Urothelium cell line (cell line): ENCODE measurements at places on chromosomes 7 and 10.

- no peak for DNase-seq
Observed at GRCh38 chr7:87318741-87319140, 26.7 kb upstream of the CROT start.

GRCh38 chr10:97861924-97862323 is 12.3 kb downstream of the GOLGA7B start:
- no peak for DNase-seq

DNA sequence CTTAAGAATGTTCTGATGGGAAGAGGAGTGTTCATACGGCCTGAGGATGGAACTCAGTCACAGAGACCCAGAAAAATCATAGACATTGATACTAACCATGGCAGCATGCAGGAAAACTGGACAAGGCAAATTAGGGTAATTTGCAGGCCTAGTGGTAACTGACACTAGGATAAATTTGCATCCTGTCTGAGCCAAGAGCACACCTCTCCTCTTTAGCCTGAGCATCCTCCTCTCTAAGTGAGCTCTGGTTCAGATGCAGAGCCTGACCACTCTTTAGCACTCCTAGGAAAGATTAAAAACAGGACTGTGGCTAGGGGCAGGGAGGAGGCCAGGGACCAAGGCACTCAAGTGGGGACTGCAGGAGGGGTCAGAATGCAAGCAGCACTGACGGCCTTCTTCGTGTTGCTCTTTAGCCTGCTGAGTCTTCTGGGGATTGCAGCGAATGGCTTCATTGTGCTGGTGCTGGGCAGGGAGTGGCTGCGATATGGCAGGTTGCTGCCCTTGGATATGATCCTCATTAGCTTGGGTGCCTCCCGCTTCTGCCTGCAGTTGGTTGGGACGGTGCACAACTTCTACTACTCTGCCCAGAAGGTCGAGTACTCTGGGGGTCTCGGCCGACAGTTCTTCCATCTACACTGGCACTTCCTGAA is at the start of gene TAS2R41:
Gene TAS2R41 (plus strand): TSS at position 373 of the 650 bp plus-strand sequence. CDS start 0 bp downstream, at position 373.
- no peak for DNase-seq

GRCh38 chr10:13865758-13866491 is 279.2 kb downstream of the PRPF18 start:
- DNase-seq: peak; percentile 86

DNA sequence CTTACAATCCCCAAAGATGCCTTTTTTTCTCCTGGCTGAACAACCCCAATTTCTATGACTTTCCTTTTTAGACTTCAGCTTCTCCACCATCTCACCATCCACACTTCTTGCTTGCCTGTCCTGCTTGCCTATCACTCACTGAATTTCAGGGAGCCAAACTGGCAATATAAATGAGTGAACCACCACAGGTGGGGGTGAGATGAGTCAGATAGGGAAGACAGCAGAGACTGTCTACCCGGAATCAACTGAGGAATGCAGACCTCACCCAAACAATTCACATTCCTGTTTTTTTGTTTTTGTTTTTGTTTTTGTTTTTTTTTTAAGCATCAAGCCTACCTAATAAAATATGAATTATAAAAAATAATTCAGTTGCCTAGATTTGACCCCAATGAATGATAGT is 273.8 kb downstream of the NRG3 start:
- peak; percentile 63 for DNase-seq

GRCh38 chr10:111199587-111199986 is 122.8 kb downstream of the ADRA2A start:
- DNase-seq: no peak

- no peak for DNase-seq
Observed at GRCh38 chr7:149620961-149621360, 123.4 kb upstream of the ZNF746 start.

DNA sequence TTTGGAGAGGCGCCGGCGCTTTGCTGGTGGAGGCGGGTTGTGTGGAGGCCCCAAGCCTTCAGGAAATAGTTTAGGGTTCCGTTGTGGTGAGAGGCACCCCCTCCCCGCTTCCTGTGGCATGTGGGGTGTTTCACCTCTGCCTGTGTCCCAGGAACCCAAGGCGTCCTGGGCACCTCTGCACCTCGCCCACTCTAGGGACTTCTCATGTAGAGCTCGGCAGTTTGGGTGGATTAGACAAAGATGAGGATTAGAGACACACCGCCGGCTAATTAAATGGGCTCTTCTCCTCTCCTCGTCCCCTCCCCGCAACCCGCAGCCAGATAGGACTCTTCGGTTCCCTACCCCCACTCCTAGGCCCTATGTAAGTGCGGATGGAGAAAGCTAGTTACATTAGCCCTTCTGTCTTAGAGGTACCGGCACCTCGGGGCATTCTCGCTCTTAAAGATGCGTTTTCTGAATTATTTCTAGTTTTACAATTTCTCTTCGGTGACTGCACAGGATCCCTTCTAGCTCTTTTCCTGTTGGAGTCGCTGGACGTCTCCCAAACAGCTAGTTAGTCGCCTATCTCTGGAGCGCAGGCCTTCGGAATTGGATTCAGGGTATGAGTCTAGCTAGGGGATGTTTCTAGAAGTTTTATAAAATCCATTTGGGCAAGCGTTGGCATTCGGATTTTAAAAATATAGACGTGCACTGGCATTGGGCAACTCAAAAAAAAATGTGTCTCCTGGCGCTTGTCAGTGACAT is 7.8 kb downstream of the PTF1A start:
- DNase-seq: no peak

DNA sequence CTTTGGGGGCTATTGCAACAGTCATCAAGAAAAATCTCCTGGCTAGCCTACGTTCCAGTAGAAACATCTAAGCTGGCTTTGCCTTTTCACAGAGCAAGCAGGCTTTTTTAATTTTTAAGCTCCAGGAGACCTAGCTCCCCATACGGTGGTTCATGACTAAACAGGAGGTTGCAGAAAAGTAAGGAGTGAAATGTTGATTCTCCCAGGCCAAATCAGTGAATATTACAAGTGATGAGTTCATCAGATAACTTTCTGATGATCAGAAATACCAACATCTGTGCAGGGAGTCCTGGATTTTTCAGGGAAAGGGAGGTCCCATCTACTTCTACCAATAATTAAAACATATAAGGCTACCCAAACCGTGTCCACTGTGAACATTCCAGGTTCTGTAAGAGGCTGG is 477.3 kb upstream of the CELF2 start:
- no peak for DNase-seq

DNA sequence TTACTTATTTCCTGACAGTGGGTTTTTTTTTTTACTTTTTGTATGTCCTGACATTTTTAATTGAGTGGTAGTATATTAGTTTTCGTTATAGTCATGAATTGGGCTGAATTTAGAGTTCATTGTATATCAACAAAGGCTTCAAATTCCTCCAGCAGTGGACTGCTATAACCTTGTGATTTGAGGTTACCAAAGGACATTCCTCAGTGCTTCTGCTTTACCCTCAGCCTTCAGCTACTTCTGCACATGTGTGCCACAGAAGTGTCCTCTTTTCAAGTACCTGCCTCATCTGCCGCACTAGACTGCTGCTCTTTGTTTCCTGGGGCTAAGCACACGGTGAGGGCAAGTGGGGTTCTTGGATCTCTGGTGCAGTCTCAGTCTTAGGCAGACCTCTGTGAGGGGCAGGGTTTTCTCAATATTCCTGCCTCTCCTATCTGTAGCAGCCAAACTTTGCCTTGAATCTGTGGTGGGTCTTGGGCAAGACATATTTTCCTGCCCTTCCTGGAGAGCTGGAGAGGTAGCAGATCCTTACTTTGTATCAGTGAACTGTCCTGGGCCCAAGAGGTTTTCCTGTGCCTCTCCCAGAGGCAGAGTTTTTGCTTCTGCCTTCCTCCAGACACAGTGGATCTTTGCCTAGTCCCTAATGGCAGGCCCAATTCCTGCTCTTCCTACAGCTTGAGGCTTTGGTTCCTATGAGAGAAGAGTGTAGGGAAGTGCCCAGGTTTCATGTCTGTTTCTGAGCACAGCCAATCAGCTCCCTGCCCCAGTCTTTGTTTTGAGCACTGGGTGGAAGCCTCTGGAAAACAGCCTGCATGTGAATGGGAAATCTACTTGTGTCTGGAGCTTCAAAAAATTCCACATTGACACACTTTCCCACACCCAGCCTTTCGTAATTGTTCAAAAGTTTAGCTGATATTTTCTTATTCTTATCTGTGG is 39.0 kb upstream of the STRIP2 start:
- DNase-seq: no peak

DNA sequence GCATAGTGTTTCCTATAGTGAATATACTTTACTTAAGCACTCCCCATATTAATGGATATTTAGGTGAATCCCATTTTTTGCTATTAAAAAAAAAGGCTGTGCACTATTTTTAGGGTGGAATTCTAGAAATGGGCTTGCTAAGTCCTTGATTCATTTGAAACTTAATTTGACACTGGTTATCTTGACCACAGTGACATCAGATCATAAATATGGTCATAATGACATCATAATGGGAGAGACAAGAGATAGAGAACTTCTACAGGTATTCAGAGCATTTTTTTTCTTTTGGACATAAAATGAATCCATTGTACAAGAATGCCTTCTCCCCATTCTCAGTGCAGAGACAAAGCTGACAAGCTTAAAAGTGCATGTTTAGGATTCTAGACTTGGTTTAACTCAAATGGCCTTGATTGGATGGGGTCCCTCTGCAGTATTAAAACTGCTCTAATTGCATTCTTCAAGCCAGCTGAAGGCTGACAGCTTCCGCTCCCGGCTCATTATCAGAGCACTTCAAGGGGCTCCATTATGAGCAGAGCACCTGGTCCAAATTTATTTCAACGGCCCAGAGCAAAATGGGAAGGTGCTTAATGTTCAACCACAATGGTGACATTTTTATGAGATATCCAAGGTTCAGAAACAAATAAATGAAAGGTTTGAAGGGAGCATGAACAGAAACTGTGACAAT is 104.8 kb downstream of the JAZF1 start:
- DNase-seq: no peak

DNA sequence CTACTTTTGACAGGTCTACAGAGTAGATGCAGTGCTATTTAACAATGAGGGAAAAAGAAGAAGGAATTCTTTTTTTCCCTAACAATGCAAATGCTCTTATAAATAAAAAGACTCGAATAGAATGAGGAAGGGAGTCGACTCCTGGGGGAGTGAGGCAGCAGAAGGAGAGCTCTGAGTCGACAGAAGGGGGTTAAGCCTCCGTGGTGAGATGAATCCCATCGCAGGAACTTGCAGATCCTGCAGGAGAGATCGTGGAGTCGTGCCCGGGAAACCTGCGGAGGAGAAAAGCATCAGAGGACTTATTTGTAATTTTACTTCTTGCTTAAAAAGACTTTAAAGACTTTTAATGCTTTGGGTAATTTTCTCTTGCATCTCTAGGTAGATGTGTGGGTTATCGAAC is 17.4 kb downstream of the ITIH2 start:
- DNase-seq: no peak

GRCh38 chr7:108331971-108332370 is 124.3 kb downstream of the NRCAM start:
- DNase-seq: no peak

- DNase-seq: peak; percentile 21
Observed at GRCh38 chr7:141754939-141755338, 9.0 kb upstream of the TAS2R3 start.

DNA sequence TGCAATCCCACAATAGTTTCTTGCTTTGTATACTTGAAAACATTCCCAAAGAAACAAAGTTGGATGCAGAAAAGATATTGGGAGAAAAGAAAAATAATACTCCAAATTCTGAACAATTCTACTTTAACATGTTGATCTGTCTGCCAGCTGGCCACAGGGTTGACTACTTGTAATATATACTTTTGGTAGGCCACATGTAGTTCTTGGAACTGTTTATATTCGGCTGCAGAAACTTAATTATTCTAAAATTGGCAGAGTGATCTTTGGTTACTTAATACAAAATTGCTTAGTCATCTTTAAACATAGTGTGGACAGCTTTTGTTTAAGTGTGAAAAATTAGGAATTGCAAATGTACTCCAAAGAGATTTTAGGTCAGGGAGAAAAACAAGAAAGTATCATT is 76.0 kb downstream of the CALD1 start:
- DNase-seq: no peak

- no peak for DNase-seq
Observed at GRCh38 chr7:151993977-151994676, 31.3 kb upstream of the GALNT11 start.

GRCh38 chr7:108590606-108591005 is 20.9 kb downstream of the DNAJB9 start:
- no peak for DNase-seq

DNA sequence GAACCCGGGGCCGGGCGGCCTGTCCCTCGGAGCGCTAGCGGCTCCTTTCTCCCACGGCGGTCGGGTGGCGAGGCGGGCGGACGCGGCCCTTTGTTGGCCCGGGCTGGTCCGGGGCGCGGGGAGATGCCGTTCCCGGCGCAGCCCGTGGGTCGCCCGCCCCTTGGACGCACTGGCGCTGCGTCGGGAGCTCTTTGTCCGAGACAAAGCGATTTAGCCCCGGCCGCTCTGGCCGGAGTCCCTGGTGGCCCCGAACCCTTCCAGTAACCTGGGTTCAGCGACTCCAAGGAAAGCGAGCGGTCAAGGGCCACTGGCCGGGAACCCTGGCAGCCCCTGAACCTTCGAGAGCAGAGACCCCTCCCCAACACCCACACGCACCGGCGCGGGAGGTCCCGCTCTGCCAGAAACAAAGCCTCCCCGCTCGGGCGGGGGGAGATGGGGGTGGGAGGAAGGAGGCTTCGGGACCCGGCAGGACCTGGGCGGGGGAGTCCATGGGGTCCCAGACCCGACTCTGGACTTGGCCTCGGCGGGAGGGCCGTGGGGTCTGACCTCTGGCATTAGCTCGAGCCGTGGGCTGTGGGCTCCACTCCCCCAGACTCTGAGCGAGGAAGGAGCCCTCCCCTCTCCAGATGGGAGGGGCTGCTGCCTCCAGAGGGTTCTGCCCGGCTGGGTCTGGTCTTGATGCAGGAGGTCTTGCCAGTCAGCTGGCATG is 836 bp downstream of the DPYSL4 start:
- peak; percentile 25 for DNase-seq

DNA sequence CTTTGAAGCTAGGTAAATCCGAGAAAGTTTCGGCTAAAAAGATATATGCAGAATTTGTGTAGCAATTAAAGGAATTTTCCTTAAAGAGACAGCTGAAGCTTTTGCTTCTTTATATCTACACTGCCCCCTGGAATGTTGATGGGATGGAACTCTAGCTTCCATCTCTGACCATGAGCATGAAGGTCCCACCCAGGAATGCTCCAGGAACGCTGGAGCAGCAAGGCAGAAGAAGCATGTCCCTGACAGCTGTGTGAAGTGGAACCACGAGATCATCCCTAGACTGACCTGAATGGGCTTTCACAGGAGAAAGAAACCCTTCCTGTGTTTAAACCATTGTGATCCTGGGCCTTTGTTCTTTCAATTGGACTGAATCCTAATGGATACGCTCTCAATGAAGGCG is 99.7 kb upstream of the NOBOX start:
- no peak for DNase-seq

- DNase-seq: no peak
Observed at GRCh38 chr7:33043501-33044400, 18.8 kb downstream of the NT5C3A start.

- peak; percentile 25 for DNase-seq
Observed at GRCh38 chr7:114979388-114979787, 57.5 kb downstream of the MDFIC start.

DNA sequence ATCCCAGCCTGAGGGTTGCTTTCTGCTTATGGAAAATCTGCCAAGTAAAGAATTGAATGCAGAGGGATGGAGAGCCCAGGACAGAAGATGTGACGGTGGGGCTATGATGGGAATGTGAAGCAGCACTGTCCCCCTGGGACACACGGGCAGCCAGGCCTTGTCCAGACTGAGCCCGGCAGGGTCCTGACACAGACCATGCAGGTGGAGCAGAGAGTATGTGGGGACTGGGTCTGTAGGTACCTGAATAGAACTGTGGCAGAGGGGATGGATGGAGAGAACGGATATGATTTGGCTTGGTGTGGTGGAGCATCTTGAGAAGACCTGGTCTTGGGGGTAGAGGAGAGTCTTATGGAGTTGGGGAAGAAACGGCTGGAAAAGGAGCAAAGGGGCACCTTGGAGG is 732 bp upstream of the LRRC18 start:
- DNase-seq: no peak
